HCT116 (cell line): ENCODE measurements at places on chromosomes 11 and 22.
A peak's percentile ranks its signal among the peaks of the same experiment; 100 is the strongest.

DNA sequence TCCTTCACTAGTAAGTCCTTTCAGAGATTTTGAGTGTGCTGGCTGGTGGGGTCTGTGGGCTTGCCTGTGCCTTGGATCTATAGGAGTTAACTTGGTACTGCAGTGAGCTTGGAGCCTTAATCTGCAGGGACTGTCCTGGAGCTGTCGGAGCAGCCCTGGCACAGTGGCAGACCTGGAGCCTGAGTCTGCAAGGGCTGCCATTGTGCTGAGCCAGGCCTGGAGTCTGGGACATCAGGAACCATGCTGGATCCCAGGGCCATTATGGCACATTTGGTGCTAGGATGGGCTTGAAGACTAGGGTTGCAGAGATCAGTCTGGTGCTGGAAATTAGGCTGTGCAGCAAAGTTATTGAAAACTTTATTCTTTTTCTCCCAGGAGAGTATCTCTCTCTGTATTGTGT is 665.4 kb downstream of the METTL15 start:
- DNase-seq, result no peak

GRCh38 chr11:92268546-92268945 is 43.9 kb downstream of the FAT3 start:
- DNase-seq, result no peak

DNA sequence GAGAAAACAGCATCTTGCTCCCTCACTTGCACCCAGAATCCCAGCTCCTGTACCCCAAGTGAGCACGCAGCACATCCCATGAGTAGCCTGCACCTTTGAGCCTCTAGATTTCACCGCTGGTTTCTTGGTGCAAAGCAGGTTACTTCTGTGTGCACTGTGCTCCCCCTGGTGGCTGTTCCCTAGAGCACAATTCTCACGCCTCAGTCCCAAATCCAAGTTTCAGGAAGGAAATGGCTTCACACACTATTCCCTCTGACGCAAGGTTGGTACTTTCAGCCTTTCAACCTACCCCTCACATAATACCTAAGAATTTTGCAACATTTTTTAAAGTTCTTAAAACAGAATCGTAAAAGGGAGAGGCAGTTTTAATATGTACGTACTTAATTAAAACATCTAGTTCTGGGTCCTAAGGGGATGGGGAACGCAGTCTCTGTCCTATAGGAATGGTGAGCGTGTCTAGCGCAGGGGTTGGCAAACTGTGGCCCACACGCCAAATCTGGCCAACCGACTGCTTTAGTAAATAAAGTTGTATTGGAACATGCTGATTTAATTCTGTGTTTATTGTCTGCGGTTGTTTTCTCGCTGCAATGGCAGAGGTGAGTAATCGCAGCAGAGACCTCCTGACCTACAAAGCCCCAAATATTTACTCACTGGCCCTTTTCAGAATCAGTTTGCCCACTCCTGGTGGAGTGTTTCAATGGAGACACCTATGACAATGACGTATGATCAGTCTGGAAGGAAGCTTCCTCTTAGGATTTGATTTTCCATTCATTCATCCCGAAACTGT is 27.5 kb downstream of the DHCR7 start:
- DNase-seq, result peak; percentile 56

DNA sequence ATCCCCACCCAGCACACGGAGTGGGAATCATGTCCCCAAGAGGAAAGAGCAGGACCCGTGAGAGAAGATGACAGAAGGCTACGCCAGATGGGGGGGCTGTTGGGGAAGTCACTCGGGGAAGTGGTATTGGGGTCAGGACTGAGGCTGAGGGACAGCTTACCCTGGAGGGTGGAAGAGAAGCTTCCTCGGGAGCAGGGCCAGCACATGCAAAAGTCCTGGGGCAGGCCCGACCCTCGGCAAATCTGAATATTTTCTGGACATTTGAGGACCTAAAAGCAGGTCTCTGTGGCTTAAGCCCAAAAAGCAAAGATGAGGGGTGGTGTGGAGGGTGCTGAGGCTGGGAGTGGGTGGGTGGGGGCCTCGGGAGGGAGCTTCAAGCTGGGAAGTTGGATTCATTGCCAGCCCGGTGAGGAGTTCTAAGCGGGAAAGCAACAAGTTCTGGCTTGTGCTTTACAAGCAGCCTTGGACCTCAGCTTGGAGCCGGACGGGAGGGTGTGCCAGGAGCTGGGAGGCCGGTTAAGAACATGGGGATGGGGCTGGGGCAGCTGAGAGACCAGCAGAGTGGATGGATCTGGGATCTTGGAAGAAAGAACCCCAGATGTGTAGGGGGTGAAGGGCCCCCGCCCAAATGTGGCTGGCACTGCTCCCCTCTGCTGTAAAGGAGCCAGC is 34.9 kb downstream of the GRAMD4 start:
- no peak for DNase-seq

DNA sequence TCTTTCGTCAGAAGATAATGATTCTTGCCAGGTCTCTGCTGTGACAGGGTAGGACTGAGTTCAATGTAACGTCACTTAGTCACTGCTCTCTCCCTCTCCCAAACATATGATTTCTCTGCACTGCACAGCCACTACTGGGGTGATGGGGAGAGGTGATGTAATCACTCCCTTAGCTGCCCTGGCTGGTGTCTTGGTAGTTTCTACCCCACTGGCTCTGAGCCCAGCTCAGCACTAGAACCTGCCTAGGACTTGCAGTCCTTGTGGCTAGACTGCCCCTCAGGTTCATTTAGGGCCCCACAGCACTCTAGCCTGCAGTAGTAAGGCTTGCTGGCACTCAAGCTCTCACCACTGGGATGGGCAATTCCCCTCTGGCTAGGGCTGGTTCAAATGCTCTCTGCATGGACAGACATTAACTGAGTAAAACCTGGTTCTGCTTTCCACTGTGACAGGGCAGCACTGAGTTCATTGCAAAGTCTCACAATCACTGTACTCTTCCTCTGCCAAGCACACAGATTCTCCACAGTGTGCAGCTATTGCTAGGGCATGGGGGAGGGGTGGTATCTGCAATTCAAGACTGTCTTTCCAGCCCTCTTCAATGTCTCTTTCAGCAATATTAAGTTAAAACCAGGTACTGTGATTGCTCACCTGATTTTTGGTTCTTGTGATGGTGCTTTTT is 571.4 kb upstream of the FAT3 start:
- DNase-seq, result no peak

DNA sequence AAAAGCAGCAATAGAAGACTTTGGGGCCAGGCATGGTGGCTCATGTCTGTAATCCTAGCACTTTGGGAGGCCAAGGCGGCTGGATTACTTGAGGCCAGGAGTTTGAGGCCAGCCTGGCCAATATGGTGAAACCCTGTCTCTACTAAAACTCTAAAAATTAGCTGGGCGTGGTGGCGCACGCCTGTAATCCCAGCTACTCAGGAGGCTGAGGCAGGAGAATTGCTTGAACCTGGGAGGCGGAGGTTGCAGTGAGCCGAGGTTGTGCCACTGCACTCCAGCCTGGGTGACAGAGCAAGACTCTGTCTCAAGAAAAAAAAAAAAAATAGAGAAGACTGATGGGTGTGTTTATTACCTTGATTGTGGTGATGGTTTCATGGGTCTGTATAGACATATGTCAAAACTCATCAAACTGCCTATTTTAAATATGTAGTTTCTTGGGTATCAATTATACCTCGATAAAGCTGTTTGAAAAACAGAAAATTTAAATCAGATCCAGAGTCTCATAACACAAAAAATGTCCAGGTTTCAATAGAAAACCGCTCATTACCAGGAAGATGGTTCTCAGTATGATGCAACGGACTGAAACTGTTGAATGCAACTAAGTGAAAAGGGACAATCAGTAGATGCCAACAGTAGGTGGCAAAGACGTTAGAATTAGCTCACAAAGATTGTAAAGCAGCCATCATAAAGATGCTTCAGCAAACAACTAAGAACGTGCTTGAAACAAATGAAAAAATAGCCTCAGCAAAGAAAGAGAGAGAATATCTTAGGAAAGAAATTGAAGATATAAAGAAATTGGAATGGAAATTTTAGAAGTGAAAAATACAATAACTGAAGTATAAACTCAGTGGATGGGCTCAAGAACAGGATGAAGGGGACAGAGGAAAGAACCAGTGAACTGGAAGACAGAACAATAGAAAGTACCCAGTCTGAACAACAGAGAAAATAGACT is 33.1 kb upstream of the SEPTIN5 start:
- peak; percentile 29 for DNase-seq
